ENCODE measurements at places on chromosomes 1 and 21. TPM values are rescaled to one million over a fixed set of nuclear protein-coding genes. Genes with fewer than 3 reads are reported as not detected.

Gene REN
- total RNA-seq, result not detected

Gene BRDT
- total RNA-seq, result not detected

Gene S100A7A
- total RNA-seq, result not detected

Gene NFASC
- 11.1 TPM for total RNA-seq

Gene CELA3A
- not detected for total RNA-seq

Gene ADGRL2
- 37.9 TPM for total RNA-seq

Gene C1orf105
- 14.3 TPM for total RNA-seq

Gene USH2A
- total RNA-seq, result 2.7 TPM

Gene NR1I3
- not detected for total RNA-seq

Gene NEGR1
- total RNA-seq, result 15.7 TPM

DNA sequence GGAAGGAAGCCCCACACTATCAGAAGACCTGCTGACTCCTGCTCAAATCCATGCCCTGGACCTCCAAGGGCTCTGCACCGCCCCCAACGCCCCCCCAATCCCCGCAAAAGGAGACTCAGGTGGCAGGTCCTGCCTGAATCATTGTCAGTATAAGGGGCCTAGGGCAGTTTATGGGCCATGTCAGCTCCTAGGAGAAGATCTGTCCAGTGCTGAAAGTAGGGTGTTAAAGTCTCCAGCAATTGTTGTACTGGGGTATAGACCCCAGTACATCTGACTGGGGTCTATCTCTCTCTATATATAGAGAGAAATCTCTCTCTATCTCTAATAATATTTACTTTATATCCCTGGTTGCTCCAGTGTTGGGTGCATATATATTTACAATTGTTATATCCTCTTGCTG lies 12.1 kb upstream of the OLIG2 start:
- DNase-seq, result no peak

GRCh38 chr1:168470901-168471431 lies 72.8 kb downstream of the XCL2 start:
- no peak for DNase-seq

GRCh38 chr1:111725192-111725591 lies 14.0 kb downstream of the INKA2 start:
- DNase-seq, result peak; percentile 83

DNA sequence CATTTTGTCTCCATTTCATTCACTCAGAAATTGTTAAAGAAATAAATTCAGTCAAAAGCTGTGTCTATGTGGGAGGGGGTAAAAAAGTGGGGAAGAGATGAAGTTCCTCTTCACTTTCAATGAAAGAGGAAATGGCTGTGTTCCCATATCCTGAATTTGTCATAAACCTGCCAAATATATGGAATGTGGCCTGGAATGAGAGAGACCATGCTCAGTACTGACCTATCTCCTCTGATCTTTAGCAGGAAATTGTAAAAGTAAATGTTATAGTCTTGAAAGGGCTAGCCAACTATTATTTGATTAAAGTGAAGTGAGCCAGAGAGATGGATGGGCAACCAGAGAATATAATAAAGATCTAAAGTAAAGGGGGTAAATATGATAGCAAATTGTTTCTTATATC lies 130.3 kb upstream of the C21orf91 start:
- no peak for DNase-seq

GRCh38 chr1:165117482-165117881 lies 239.0 kb downstream of the LMX1A start:
- no peak for DNase-seq

GRCh38 chr21:28991861-28992525 lies 684 bp downstream of the LTN1 start:
- DNase-seq, result no peak

- no peak for DNase-seq
Measured at GRCh38 chr1:113027007-113027406, 46.0 kb upstream of the LRIG2 start.

- DNase-seq, result peak; percentile 38
Measured at GRCh38 chr1:228097333-228098081, 5.6 kb downstream of the C1orf35 start.

GRCh38 chr1:227330279-227331076 lies 12.2 kb upstream of the CDC42BPA start:
- no peak for DNase-seq

- DNase-seq, result no peak
Measured at GRCh38 chr1:31784356-31785019, 20.3 kb upstream of the ADGRB2 start.

GRCh38 chr1:29081201-29081600 lies 42.5 kb downstream of the TMEM200B start:
- no peak for DNase-seq

GRCh38 chr21:40208948-40209345 lies 341.7 kb downstream of the PCP4 start:
- no peak for DNase-seq

GRCh38 chr1:91828583-91829281 lies 57.2 kb downstream of the TGFBR3 start:
- no peak for DNase-seq

DNA sequence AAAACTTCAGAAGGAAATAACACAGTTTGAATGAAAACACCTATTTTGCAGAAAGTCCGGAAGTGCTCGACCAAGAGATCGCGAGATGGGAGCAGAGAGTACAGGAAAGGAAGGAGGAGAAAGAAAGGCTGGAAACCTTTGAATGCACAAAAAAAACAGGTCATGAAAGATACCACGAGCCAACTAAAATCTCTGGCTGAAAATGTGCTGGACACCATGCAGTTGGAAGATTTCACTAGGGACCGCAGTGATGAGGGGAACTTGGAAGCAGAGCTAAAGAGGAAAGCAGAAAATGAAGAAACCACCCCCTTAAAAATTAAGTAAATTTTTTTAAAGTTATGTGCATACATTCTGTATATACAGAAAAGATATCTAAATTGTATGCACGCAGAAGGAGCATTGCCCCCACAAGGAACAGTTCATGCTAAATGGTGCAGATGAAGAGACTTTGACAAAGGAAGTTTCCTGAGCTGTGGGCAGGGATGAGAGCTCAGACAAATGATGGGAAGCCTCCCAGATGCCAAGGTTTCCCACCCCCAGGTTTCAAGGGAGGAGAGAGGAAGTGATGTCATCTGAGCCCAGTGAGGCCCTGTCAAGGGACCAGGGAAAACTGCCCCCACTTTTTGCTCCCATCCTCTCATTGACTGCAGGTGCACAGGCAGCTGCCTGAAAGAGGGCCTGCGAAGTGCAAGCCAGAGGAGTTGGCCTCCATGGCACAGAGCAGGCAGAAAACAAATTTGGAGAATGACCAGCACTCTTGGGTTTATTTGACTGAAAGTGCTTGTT lies 52.5 kb downstream of the ETS2 start:
- no peak for DNase-seq

- no peak for DNase-seq
Measured at GRCh38 chr21:37623689-37624088, 257.1 kb downstream of the DYRK1A start.

- DNase-seq, result peak; percentile 66
Measured at GRCh38 chr1:21175324-21175669, 1.4 kb downstream of the EIF4G3 start.

GRCh38 chr1:226370144-226370923 lies 37.6 kb downstream of the PARP1 start:
- no peak for DNase-seq

- no peak for DNase-seq
Measured at GRCh38 chr1:110309767-110310166, 29.4 kb upstream of the RBM15 start.

DNA sequence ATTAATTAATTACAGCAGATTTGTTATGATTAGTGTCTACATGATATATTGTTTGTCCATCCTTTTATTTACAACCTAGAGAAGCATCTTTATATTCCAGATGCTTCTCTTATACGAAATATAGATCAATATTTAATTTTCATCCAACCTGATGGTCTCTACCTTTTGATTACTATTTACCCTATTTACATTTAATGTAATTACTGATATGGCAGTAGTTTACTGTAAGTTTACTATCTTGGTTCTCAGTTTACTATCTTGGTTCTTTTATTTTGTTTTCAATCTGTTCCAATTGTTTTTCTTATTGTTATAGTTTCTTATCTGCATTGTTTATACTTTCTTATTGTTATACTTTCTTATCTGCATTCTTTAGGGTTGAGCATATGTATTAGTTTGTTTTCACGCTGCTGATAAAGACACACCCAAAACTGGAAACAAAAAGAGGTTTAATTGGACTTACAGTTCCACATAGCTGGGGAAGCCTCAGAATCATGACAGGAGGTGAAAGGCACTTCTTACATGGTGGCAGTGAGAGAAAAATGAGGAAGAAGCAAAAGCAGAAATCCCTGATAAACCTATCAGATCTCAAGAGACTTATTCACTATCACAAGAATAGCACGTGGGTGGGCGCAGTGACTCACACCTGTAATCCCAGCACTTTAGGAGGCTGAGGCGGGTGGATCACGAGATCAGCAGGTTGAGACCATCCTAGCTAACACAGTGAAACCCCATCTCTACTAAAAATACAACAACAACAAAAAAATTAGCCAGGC lies 28.9 kb downstream of the FAF1 start:
- DNase-seq, result no peak

GRCh38 chr1:82589588-82589987 lies 788.9 kb downstream of the ADGRL2 start:
- no peak for DNase-seq

GRCh38 chr1:234656944-234657654 lies 47.1 kb upstream of the IRF2BP2 start:
- DNase-seq, result no peak

DNA sequence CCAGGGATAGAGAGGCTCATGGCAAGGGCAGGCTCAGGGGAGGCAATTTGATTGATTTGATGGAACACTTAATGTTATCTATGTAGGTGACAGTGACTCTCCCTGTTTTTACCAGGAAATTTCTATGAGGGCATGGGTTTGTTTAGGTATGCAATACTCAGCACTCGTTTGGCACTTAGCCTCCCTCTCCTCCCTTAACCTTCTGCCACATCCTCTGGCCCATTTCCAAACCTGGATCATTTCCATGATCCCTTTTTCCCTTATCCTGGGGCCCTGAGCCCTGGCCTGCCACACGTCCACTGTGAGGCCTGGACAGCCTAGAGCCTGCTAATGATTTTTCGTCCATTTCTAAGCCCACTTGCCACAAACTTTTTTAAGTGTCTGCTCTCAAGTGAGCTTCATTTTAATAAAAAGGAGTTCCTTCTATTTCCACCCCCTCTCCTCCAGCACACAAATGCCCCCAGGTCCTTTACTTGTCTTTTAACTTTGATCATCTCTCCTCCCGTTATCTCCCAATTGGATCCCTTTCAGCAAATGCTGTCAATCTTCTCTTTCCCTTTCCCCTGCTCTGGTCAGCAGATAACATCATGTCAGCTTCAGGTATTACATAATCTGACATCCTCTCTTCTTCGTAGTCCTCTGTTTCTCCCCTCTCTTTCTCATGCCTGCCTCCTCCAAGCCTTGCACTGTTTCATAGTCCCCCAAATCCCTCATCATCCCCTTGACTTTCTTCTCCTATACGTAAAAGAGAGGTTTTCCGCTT lies 37.8 kb upstream of the GADD45A start:
- peak; percentile 51 for DNase-seq

DNA sequence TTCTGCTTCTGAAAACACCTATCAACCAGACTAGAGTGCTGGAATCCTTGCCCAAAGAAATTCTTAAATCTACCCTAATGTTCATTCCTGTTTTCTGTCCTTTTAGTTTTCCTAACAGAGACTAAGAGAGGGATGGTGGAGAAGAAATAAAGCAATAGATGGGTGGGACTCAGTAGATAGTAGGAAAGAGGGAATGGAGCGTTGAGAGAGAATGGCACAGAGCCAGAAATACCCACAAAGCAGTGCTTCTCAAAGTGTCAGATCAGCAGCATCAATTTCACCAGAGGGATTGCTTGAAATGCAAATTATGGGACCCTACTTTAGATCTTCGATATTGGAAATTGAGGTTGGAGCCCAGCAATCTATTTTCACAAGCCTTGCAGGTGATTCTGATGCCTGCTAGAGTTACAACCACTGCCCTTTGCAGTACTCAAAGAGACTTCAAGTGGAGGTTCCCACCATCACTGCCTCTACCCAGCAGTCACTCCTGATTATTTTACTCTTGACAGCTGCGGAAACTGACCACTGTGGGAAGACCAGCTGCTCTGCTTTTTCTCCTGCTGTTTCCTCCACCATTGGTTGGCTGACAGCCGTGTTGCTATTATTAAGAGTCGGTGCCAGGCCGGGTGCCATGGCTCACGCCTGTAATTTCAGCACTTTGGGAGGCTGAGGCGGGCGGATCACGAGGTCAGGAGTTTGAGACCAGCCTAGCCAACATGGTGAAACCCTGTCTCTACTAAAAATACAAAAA lies 11.4 kb upstream of the PRPF3 start:
- no peak for DNase-seq

DNA sequence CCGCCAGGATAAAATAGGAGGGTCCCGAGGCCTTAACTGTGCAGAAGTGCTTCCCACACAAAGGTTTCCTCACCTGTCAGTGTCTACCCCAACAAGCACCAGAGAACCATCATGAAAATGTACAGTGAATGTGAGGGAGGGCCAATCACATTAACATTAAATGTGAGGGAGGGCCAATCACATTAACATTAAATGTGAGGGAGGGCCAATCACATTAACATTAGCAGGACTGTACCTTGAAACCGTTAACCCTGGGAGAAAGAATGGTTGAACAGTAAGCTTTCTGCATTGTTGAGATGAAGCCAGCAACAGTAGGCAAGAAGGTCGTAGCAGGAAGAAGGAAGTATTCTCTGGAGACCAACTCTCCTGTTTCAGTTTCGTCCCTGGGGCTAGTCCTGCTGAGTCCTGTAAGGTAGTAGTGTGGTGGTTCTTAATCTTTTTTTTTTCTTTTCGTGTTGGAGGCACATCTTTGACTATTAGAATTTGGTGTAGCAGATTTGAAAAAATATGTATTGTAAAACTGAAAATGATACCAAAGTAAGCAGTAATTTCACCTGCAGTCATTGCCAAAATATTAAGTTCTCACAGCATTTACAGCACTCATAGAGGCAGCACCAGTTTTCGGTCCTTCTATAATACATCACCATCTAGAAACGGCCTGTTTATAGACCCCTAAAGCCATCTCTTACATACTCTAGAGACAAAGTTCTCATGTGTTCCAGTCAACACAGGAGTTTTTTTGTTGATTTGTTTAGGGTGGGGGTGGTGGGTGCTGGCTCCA lies 98.6 kb upstream of the PPP2R5A start:
- DNase-seq, result no peak

DNA sequence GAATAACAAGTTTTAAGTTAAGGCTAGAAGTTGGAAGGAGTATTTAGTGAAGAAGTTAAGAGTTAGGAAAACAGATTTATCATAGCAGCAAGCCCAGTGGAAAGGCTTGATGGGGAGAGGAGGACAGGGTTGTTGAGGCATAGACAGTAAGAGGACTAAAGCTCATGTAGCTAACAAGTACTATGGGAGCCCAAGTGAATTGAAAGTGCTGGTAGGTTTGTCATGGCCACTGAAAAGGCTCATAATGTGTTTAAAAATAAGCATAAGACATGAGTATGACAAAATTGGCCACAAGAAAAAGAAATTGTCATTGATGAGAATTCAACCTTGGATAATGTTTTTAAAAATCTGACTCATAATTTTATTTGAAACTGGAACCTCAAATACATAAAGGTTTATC lies 49.2 kb upstream of the CRB1 start:
- DNase-seq, result no peak

- no peak for DNase-seq
Measured at GRCh38 chr21:22374218-22374969, 1376.2 kb downstream of the NCAM2 start.
